ENCODE measurements at places on chromosomes 6 and 20.

- no peak for DNase-seq
These were observed 3.1 kb upstream of the ULBP2 start for GRCh38 chr6:149938571-149939355.

DNA sequence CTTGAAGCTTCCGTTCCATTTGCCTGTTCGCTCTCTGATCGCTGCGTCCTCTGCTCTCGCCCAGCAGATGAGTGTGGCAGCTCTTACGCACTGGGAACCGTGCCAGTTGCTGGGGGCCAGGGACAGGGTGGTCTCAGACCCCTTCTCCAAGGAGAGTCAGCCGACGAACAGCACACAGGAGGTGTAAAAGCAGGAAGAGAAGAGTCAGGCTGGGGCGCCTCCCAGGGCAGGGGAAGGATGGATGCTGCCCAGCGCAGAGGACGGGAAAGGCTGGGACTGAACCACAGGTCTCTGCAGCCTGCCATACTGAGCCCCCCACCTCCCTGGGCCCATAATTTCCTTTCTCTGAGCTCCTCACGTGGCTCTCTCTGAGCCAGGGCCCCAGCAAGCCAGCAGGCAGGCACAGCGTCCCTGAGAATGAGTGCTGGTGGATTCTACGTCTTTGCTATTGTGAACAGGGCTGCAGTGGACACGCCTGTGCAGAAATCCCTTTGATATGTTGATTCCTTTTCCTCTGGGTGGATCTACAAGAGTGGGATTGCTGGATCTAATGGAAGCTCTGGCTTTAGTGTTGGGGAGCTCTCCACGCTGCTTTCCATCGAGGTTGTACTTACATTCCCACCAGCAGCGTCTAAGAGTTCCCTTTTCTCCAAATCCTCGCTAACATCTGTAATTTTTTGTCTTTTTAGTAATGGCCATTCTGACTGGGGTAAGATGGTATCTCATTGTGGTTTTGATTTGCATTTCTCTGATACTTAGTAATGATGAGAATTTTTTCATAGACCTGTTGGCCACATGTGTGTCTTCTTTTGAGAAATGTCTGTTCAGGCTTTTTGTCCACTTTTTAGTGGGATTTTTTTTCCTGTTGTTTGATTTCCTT lies 104.1 kb downstream of the PSMB1 start:
- DNase-seq = no peak

GRCh38 chr6:110097443-110097842 lies 82.0 kb downstream of the WASF1 start:
- no peak for DNase-seq

DNA sequence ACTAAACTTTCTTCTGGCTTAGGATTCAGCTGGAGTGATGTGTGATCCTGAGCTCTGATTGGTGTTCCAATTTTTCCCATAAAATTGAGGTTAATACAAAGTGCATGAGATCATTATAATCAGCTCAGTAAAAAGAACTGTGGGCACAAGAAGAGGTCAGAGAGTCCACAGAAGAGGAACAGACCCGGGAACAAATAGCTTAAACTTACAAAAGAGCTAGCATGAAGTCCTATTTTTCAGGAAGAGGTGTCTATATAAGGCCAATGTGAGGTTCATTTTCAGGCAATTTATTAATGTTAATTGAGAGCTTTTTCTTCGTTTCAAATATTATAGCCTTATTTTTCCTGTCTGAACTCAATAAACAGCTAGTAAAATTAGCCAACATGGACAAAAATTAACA lies 26.9 kb upstream of the STX11 start:
- no peak for DNase-seq

GRCh38 chr6:27138837-27139755 lies 108.4 kb upstream of the PRSS16 start:
- peak; percentile 96 for DNase-seq

DNA sequence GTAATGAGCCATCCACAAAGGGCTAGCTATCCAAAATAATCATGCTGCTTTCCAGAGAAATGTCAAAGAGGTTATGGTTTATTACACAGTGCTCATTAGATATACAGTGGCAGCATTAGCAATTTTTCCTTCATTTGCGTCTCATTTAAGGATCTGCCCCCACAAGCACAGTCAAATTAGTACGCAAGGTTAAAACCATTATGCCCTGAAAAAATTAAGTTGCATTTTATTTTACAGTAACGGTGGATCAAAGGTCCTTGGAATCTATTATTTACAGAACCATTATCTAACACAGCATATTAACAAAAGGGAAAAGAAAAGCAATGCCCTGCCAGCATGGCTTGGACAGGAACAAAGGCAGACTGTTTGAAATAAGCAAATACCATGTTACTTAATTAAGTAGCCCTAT lies 144.8 kb downstream of the PDSS2 start:
- no peak for DNase-seq

DNA sequence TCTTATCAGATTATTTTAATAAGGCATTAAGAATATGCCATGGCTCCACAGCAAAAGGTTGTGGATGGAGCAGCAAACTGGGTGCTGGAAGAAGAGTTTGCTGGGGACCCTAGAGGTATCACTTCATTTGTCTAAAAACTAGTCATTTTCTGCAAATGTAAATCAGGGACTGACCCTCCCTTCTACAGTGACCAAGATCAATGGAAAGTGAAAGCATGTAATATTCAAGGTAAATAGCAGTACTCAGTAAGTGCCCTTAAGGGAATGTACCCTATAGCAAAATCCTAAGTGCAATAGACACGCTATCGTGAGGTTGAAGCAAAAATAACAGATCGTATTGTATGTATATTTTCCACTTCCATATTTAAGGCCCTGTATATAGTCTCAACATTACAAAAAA lies 38.7 kb downstream of the TRDN start:
- no peak for DNase-seq
